ENCODE measurements at places on chromosomes 3 and 15.

GRCh38 chr15:79978655-79979514 is 7.9 kb upstream of the BCL2A1 start:
- peak; percentile 79 for DNase-seq

GRCh38 chr3:107981471-107982111 is 109.2 kb downstream of the CD47 start:
- peak; percentile 54 for DNase-seq

- DNase-seq: no peak
Measured at GRCh38 chr15:69713726-69714559, 261.3 kb downstream of the RPLP1 start.

GRCh38 chr3:158808697-158809096 is 6.8 kb downstream of the MFSD1 start:
- DNase-seq: peak; percentile 88

DNA sequence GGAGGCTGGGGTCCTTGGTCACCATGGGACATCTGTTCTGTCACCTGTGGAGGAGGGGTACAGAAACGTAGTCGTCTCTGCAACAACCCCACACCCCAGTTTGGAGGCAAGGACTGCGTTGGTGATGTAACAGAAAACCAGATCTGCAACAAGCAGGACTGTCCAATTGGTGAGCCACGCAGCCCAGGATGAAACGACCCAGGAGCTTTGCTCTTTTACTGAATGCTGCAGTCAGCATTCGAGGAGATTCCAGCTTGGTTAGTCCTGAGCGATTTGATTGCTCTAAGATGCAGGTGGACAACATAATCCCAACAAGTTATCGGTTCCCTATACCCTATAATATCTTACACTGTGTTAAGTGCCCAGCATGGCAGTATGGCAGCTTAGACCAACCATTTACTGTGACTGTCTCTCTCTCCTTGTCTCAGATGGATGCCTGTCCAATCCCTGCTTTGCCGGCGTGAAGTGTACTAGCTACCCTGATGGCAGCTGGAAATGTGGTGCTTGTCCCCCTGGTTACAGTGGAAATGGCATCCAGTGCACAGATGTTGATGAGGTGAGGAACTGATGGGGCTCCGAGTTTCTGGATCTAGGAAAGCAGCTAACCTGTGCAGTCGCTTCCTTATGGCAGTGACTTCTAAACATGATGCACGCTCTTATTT is 7.8 kb downstream of the THBS1 start:
- peak; percentile 17 for DNase-seq

- DNase-seq: no peak
Measured at GRCh38 chr3:188253800-188254452, 100.0 kb downstream of the LPP start.

GRCh38 chr3:88003115-88003755 is 55.6 kb downstream of the CGGBP1 start:
- DNase-seq: peak; percentile 66

DNA sequence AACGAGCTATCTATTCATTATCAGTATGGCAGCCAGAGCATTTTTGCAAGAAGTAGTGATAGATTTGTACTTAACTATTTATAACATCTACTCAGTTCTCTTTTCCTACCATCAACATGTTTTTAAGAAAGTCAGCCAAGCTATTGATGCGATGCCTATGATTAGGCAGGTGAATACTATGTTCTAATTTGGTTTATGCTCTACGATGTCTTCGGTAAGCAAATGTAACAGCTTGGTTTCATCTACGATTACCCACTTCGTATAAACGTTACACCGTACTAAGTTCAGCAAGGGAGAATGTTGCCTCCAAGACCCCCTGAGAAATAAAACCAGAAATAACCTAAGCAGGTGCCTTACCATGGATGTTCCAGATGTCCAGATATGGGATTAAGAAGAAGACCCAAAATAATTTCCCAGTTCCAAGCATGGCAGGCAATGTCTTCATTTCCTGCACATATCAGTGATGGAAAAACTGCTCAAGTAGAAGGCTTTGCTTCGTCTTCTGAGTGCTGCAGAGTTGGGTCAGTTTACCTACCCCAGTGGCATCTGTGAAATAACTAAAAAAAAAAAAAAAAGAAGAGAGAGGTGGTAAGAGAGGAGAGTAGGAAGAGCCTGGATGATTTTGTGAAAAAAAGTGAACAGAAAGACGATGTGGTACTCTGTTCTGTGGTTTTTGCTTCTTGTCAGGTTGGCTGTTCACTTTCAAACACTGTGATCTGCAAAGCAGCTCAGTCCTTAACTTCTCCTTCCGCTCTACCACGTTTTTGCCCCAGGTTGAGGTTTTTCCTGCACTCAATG is at the start of gene BTLA:
BTLA (minus strand) TSS at position 559 of the 798 bp plus-strand sequence; CDS start at position 445, 114 bp downstream.
- DNase-seq: no peak

- peak; percentile 75 for DNase-seq
Measured at GRCh38 chr15:72339777-72340177, 19.8 kb upstream of the CELF6 start.

- DNase-seq: peak; percentile 54
Measured at GRCh38 chr3:71341721-71342120, 241.8 kb downstream of the FOXP1 start.

GRCh38 chr15:50009634-50010033 is 109.4 kb downstream of the ATP8B4 start:
- no peak for DNase-seq

- DNase-seq: no peak
Measured at GRCh38 chr3:4693620-4694019, 200.5 kb downstream of the ITPR1 start.

- DNase-seq: no peak
Measured at GRCh38 chr15:25683911-25684310, 179.2 kb downstream of the ATP10A start.

DNA sequence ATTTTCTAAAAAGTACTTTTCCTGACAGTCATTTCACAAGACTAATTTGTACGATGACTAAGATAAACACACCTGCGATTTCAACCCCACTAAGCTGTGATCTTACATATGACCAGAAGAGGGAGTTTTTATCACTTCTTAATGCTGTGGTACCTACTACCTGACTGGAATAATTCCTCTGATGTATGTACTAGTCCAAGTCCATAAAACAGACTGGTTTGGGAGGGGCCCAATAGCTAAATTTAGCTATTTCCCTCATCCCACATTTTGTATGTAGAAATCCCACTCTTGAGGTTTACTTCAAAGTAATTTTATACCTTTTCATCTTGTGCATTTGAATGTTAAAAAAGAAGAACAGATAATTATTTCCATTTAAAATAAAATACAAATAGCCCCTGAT is 49.7 kb upstream of the SCAANT1 start:
- DNase-seq: peak; percentile 85

DNA sequence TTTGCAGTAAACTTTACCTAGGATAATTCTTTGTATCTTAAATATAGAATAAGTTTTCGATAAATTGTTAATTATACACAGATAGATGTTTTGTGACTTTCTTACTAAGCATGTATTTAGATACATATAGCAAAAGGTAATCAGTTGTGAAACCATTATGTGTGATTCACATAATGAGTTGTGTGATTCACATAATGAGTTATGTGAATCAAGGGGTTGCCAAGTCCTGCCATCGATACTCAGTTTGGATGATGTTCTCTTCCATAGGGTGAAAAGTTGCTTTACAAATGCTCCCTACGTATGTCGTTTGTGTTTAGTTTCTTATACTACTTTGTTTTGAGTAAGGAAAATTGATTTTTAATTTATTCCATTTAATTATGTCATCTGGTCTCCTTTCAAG is 682.1 kb downstream of the MECOM start:
- peak; percentile 89 for DNase-seq

- DNase-seq: no peak
Measured at GRCh38 chr15:93040288-93041158, 48.5 kb downstream of the RGMA start.

DNA sequence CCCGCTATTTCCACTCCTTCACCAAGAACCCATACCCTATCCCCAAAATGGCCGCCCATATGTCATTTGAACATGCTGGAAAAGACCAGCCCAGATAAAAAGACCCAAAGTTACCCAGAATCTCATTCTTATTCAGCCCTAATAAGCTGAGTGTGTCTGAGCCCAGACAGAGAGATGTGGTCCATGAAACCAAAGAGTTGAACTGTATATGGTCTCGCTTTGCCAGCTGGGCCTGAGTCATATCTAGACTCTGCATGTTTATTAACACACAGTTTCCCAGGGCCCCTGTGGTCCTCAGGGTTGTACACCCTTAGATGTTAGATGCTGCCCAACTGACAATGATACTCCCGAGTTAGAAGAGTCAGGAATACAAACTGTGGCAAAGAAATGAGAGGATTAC is 201.9 kb upstream of the STRIT1 start:
- no peak for DNase-seq

DNA sequence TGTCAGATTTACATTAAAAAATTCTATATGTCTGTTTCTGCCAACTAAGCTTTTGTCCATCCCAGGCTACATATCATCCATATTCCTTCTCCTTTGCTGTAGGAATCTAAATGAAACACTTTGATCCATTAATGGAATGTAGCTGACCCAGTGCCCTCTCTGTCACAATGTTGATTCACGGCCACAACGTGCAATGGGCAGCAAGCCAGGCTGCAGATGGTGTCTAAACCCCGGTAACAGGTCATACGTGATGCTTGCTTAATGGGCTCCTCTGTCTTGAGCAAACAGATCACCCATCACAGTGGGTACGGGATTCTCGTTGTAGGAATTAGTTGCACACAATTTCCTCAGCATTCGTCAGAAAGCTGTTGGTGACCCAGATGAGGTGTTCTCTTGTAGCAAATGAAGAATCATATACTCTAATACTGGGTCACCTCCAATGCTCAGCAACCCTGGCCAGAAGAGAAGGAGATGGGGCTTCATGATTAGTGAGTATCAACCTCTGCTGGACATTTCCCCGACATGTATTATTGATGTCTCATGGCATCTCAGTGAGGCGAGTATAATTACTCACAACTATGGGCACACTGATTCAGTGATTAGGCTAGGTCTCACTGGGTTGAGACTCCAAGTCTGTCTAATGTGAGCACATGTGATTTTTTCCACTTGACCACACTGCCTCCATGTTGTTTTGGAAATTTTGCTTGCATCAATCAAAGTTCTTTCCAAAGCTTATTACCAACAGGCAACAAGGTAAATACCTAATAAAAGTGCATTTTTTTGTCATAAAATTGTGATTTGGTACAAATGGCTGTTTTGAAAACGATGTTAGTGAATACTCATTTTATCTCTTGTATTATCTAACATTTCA is 12.9 kb upstream of the DCBLD2 start:
- peak; percentile 65 for DNase-seq

DNA sequence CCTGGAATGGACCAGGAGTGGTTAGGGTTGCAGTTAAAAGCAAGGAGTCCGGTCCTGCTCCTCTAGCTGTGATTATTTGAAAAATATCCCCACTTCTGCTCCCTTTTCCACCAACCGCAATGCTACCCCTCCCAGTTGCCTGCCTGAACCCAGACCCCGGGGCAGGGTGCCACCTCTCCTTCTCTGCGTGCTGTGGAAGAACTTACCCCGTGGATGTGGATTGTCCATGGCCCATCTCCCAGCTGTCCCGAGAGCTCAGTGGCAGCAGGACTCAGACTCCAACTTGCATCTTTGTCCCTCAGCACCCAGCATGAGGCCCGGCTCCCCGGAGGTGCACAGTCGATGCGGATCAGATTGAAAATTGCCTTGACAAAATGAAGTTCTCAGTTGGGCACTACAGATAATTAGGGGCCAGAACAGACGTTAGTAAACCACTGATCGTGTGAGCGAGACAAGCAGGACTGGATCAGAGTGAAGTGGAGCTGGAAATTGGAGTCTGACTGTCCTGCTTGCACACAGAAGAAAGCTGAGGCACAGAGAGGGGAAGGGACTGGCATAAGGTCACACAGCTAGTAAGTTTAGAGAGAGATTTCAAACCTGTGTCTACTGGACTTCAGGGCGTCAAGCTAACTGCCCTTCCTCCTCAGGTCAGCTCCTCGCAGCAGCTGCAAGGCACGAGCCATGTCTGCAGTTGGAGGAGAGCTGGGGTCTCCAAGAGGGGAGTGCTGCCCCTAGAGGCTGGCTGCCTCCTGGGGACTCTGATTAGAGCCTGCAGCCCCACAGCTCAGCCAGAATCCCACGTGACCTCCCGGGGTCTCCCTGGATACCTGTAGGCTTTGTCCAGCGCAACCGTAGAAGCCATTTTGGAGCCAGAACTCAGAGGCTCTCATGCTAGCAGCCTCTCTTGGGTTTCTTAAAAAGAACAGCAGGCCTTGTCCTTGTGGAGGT is 14.7 kb downstream of the SLC6A1 start:
- no peak for DNase-seq

- no peak for DNase-seq
Measured at GRCh38 chr3:115254492-115255196, 107.6 kb upstream of the ZBTB20 start.

DNA sequence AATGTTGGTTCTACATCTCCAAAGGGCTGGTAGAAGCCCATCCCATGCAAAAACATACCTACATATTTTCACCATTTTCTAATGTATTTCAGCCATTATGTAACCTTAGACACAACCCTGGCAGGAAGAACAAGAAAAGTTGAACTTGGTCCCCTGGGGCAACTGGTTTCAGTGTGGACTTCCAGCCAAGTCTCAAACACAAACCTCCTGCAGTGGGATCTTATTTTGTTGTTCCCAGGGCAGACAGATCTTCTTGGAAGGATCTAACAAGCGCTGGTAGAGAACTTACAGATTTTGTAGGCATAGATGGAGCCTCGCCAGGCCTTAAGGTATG is 96.3 kb downstream of the ADAMTS17 start:
- no peak for DNase-seq

- DNase-seq: peak; percentile 25
Measured at GRCh38 chr3:133938770-133939462, 43.2 kb upstream of the RAB6B start.
